ENCODE measurements at places on chromosomes 7 and 10.

DNA sequence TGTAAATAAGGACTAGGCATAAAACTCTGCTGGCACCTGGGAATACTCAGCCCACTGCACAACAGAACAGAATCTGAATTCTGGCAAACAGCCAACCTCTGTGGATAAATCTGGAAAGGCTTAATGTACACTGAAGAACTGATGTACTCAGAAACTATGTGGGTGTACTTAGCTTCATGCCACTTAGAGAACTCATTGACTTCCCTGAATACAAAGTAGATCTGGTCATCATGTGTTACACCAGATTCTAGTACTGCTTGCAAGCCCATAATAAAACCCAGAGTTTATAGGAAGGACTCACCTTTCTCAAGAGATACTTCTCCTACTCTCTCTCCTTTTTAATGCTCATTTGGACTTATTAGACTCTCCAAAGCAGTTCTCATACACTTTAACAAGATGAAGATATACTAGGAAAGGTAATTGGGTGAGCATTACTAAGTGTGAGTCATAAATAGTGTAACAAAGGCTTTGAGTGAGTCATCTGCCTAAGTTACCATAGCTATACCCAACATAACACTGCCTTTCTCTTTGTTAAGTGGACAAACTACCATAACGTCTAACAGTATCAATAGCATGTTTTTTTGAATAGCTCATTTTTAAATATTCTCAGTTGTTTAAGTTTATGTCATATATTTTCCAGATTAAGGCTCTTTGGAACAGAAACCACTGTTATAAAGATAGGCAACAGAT is 309.1 kb downstream of the MDFIC start:
- DNase-seq = peak; percentile 89

- DNase-seq = no peak
These were observed 80.3 kb upstream of the LYZL2 start for GRCh38 chr10:30709700-30710358.

DNA sequence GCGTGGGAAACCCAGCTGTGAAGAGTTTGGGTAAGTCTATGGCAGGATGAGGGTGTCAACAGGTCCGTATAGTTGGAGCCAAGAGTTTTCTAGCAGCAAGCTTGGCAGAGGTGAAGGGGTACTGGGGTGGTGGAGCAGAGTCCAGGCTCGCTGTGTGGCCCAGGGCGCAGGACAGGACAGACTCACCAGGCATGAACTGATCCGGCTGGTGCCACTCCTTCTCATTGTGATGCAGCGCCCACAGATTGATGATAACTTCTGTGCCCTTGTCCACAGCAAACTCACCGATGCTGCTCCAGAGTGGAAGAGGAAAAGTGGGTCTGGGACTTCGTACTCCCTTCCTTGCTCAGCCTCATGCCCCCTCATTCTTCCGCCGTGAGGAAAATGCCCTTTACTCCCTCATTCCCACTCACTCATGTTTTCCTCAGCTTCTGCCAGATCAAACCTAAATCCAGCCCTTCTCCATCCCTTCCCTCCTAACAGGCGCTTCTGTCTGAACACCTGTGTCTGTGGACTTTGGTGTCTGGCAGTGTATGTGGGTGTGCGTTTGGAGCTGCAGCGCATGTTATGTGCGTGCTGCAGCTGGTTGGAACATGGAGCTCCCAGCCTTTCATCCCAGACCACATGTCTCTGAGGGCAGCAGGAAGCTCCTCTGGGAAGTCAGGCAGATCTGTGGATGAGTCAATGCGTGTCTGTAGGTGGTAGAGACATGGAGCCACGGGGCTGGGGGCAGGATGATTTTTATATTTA is 5.7 kb downstream of the CYP17A1 start:
- DNase-seq = no peak

DNA sequence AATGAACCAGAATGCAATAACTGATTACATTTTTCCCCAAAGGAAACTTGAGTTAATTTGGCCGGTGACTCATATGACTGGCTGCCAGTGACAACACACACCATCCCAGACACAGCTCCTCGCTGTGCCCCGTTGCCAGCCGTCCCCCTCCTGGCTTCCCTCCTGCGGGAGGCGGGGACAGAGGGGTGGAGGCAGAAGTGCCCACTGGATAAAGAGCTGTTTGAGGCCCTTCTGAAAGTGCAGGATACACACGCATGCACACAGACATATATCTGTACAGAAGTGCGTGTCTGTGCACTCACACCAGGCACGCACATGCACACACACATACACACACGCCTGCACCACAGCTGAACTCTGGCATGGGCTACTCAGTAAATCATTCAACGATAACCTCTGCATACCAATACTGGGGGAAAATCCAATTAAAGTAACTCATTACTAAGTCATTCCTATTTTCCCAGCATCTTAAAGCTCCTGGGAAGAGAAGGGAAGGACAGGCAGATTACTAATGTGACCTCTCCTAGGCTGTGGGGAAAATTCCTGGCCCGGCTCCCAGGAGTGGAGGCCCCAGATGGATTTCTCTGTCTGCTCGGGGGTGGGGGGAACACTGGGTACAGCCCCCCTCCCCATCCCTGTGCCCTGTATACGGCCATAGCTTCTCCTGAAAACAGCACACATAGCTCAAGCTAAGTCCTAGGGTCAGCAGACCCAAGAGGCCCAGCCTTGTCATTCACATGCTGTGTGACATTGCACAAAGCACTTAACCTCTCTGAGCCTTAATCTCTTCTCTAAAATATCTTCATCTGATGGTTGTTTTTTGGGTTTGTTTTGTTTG is 52.3 kb upstream of the MYL10 start:
- peak; percentile 97 for DNase-seq

DNA sequence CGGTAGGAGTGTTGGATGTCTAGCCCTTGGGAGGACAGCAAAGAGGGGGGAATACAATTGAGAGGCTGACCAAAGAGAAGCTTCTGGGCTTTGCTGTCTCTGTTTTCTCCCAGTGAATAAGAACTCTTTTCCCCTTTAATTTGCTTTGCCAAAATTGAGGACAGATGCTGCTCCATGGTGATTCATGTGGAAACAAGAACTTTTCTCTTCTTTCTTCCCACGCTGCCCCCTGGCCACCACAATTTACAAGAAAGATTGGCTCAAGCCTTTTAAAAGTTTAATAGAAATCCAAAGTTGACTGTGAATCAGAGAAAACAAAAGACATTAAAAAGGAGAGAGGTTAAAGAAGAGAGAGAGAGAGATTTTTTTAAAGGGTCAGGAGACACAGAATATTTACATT is 49.0 kb downstream of the PRR15 start:
- no peak for DNase-seq

DNA sequence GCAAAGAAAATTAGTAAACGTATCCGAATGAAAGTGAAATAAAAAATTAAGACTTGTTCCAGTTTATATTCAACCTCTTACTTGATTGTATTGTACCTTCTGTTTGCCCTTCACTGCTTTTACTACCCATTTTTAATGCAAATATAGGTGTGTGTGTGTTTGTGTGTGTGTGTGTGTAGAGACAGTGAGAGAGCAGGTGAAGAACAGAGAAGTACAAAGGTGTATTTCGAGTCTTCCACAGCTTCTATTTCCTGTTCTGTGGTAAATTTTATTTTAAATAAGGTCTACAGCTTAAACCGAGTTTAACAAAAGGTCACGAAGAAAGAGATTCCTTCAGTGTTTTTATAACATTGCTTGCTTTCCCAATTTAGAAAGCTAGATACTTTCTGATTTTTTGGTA is 12.7 kb upstream of the SVIL start:
- DNase-seq = no peak

- DNase-seq = no peak
These were observed 284.4 kb upstream of the PHYHIPL start for GRCh38 chr10:58892031-58892531.

DNA sequence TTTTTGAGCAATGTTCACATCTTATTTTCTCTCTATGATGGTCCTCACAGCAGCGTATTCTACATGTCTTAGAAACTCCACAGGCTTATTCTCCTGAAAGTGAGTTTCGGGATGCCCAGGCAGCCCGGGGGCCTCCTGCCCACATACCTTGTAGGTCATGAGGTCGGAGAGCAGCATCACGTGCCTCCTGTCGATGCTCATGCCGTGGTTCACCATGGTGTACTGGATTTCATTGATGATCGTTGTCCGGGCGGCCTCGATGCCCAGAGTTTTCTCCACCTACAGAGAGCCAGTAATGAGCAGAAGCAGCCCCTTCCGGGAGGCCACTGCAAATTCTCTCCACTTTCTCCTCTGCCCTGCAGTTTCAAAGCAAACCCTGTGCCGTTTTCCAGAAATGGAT is 48.0 kb downstream of the POLR3A start:
- DNase-seq = no peak

- no peak for DNase-seq
These were observed 149.6 kb upstream of the SEMA3E start for GRCh38 chr7:83798489-83798888.

GRCh38 chr10:73577788-73578187 is 13.4 kb downstream of the USP54 start:
- no peak for DNase-seq

DNA sequence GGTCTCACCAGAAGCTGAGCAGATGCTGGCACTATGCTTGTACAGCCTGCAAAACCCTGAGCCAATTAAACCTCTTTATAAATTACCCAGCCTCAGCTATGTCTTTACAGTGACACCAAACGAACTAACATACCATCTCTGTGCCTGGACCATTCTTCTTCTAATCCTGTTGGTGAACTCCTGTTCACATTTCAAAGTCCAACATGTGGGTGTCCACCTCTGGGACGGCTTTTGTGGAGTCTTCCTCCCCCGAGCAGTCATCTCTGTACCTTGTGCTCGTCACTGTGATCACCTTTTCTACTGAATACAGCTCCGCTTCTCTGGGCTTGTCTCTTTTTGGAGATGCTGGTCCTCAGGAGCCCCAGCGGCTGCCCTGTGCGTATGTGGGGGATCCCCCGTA is 7.4 kb upstream of the ESYT2 start:
- DNase-seq = no peak

GRCh38 chr7:2007551-2007950 is 225.2 kb downstream of the MAD1L1 start:
- DNase-seq = no peak

GRCh38 chr7:33757563-33758165 is 147.7 kb upstream of the BMPER start:
- peak; percentile 32 for DNase-seq

- no peak for DNase-seq
These were observed 193.1 kb upstream of the SEMA3C start for GRCh38 chr7:81111781-81112540.

DNA sequence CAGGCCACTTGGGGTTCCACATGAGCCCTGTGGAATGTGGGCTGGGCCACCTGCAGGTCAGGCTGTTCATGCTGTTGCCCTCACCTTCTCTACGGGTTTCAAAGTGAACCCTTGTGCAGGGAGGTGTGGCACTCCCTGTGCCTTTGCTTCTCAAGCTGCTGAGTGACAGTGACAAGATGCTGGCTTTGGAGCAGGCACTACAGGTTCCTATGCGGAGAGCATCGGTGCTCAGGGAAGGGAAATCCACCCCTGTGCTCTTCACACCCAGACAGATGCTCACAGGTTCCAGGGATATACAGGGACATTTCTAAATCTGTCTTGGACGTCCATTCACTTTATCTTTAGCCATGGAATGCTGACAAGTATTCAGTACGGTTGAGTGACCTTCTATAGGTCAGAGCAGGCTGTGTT is 1005.0 kb downstream of the LRMDA start:
- DNase-seq = no peak

- DNase-seq = no peak
These were observed 6.4 kb upstream of the AGK start for GRCh38 chr7:141544831-141545230.

- no peak for DNase-seq
These were observed 393 bp upstream of the DNAJC1 start for GRCh38 chr10:22003964-22004281.
